ENCODE measurements at places on chromosomes 5 and 9. TPM values are rescaled to one million over a fixed set of nuclear protein-coding genes. Genes with fewer than 3 reads are reported as not detected.

GRCh38 chr5:145958436-145958835, 22.1 kb downstream of the SH3RF2 start:
- DNase-seq: no peak

DNA sequence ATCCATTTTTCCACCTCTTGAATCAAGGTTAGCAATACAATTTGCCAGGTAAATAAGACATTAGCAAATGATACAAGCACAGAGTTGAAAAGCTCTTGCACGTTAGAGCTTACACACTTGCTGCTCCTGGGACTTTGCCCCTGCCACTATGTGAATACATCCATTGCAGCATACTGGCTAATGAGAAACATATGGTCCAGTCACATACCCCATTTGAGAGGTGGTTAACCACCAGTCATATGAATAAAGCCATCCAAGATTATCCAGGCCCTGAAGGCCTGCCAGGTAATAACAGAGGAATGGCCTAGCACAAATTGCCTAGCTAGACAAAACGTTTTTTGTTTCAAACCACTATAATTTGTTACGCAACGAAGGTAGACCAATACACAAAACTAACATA, 45.8 kb upstream of the FTMT start:
- DNase-seq: no peak

- no peak for DNase-seq
Observed at GRCh38 chr9:99623780-99624364, 197.8 kb upstream of the NR4A3 start.

- no peak for DNase-seq
Observed at GRCh38 chr5:89071941-89072331, 189.0 kb upstream of the MEF2C start.

- no peak for DNase-seq
Observed at GRCh38 chr5:14265570-14265969, 122.4 kb downstream of the TRIO start.

GRCh38 chr9:130060296-130060695, 6.6 kb downstream of the GPR107 start:
- DNase-seq: no peak

DNA sequence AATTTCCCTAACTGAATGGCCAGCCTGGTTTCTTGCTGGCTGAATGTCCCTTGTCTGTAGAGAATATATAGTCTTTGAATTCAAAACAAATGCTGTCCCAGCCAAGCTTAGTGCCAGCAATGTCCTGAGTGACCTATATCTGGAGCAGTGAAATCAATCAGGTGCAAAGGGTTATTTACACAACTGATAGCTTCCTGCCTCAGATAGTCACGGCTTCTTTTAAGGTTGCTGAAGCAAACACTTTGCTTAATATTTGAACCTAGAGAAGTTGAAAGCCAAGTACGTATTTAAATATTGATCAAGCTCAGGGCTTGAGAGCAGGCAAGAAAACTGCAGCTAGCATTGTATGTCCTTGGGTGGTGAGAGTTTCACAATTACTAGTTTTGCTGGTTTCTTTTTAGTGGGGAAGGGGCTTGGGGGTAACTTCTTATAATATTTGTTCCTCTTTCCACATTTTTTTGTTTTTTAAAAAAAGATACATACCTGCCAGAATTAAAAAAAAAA, 2.0 kb upstream of the ARHGEF28 start:
- no peak for DNase-seq

DNA sequence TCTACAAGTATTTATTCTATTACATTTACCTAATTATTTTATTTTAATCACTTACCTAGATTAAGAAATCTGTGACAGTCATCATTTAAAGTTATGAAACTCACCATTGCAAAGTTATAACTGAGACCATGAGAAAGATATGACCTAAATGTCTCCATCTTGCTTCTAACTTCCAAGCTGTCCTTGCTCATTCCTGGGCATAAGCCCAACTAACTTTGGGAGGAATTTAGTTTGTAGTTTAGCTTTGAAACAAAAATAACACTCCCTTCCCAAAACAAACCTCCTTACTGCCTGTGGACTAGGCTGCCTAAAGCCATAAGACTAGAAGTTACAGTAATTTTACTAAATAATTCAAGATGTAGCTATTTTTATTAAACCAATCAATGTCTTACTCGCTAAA, 195.6 kb upstream of the RAI14 start:
- no peak for DNase-seq

- no peak for DNase-seq
Observed at GRCh38 chr9:135905380-135906258, 1.7 kb downstream of the CAMSAP1 start.

DNA sequence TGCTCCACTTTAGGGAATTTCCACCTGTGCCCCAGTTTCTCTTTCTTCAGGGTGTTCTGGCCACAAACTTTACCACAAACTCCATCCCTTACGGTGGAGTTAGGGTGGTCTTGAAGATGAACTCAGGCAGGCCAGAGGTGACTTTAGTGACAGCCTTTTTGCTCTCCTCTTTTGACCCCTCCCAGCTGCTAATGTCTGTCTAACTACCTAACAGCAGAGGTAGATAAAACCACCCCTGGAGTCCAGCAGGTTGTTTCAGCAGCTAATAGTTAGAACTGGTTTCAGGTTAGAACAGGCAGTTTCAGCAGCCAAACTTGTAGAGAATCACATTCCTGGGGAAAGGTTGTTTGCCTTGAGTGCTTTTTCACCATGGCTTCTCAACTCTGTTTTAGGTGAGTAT, 971.3 kb upstream of the CDH18 start:
- DNase-seq: no peak

GRCh38 chr5:142248853-142249462, 75.9 kb downstream of the SPRY4 start:
- DNase-seq: no peak

The FOXI1 gene
- polyA plus RNA-seq: not detected

The UQCRQ gene
- 185 TPM for polyA plus RNA-seq

The MZB1 gene
- polyA plus RNA-seq: 0.52 TPM

The ZNF484 gene
- 5.0 TPM for polyA plus RNA-seq
